ENCODE measurements at places on chromosomes 12 and 14.

- no peak for DNase-seq
These were observed 22.9 kb downstream of the HIP1R start for GRCh38 chr12:122858171-122858570.

- DNase-seq: no peak
These were observed 5.5 kb downstream of the UBE3B start for GRCh38 chr12:109482894-109483293.

- no peak for DNase-seq
These were observed 87.6 kb downstream of the EML1 start for GRCh38 chr14:99880651-99881420.

GRCh38 chr12:99444859-99445316 lies 202.7 kb upstream of the GARIN6 start:
- DNase-seq: no peak

GRCh38 chr12:113465808-113466453 lies 5.7 kb downstream of the LHX5 start:
- no peak for DNase-seq

DNA sequence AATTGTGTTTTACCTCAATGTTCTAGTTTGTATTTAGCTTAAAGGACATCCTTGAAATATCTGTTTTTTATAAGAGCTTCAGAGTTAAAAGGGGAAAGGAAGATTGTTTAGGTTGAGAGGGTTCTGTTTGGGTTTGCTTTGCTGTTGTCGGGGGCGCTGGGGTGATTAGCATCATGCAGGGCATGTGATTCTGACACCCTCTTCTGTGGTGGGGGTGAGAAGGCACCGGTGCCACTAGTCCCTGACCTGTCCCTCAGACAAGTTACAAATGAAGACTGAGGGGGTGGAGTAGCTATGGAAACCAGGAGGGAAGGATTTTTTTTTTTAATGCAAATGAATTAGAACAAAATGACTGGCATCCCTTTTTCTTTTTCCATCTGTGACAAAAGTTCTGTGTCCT lies 291.3 kb downstream of the RPAP3 start:
- DNase-seq: no peak

DNA sequence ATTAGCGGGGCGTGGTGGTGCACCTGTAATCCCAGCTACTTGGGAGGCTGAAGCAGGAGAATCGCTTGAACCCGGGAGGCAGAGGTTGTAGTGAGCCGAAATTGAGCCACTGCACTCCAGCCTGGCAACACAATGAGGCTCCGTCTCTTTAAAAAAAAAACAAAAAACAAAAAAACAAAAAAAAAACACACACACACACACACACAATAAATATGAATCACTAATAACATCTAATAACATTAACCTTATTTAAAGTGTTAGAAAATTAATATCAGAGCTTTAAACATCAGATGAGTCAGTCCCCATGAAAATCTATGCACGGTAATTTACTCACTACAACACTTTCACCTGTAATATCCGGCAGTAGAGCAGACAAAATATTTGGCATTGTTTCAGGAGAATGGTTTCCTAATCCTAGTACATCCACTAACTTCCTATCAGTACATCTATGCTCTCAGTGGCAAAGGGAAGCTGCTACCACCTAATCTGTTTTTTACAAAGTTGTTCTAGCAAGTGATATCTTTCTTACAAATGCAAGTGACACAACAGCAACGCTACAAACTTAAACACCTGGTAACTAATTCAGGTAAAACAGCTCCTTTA lies 36.2 kb downstream of the MED13L start:
- no peak for DNase-seq

DNA sequence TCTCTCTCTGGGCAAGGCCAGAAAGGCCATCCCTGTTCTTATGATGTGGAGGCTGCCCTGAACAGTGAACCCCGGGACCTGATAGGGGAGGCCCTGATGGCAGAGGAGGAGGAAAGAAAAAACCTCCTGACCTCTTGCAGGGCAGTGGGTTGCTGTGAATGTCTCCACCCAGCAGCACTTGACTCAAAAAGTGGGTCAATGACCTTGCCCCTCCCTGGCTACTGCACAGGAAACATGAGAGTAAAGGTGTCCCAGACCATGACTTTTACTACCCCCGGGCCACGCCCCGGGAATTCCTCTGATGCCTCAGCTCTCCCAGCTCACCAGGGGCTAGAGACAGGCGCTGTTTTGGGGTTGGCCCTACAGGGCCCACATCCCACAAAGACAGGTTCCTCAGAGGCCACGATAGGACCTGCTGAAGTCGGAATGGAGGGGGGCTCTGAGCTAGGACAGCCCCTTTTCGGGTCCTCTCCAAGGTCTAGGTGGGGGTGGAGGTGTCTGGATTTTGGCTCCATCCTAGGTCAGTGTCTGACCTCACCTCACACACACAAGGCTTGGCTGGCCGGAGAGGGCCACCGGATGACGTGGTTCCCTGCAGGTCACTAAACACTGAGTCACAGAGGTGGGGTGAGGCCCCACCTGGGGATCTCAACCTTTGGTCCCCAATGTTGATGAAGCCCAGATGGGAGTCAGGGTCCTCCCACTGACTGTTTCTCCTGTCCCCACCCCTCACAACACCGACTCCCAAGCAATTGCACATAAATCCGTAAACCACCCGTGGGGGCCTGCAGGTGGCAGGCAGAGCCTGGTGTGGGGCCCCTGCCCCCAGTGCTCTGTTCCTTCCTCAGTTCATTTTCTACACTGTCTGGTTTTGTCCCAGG lies 1.6 kb downstream of the RHOF start:
- no peak for DNase-seq

DNA sequence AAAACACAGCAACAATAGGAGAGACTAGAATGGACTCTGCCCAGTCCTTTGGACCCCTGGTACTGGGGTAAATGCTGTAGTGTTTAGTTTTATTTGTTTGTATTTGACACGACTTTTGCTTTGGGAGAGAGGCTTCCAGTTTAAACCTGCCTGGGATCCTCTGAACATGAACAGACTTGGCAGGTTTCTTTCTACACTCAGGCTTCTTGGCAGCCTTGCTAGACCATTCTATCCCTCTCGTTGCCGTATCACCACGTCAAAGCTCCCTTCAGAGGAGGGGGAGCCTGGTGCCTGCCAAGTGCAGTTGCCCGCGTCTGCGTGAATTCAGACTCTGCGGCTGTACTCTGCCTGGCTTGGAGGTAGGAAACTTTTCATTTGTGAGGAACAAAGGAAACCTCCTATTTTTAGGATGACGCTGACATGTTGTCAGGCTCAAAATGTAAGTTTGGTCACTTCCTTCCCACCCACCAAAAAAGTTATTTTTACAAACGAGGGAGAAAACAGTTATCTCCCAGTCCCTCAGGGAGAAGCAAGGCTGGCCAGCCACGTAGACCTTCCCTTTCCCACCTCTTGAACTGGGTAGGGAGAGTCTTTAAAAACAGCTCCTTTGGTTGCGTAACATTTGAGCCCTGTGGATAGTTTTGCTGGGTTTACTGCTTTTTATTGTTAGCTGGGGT lies 25.9 kb downstream of the CD9 start:
- no peak for DNase-seq
